ENCODE measurements at places on chromosomes 11 and 22.

GRCh38 chr11:66419825-66420224 is 1.0 kb upstream of the NPAS4 start:
- no peak for DNase-seq

GRCh38 chr11:117314840-117315239 is 1.2 kb downstream of the BACE1 start:
- DNase-seq = no peak

- DNase-seq = no peak
Measured at GRCh38 chr11:115333949-115334348, 170.3 kb downstream of the CADM1 start.

- no peak for DNase-seq
Measured at GRCh38 chr11:119078675-119079420, 5.8 kb upstream of the HMBS start.

DNA sequence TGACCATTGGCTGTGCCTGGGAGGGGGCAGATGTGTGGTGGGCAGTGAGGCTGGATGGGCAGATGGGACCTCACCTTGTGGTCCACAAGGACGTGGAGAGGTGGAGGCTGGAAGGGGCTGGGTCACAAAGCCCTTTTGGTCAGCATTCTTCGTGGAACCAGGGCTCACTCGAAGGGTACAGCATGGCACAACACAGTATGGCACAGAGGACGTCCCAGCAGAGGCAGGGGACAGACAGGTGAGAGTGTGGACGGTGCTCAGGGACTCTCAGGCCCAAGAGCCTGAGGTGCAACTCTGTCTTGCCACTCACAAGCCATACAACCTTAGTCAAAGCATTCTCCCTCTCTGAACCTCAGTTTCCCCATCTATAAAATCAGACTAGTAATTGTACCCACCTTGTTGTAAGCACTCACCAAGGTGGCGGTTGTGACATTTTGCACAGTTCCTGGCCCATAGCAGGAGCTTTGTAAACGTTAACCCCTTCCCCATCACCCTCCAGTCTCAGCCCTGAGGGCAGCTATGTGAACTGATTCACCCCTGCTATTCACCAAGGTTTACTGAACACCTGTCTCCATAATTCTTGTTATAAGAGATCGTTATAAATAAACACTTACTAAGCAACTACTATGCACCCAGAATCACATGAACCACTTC is 11.6 kb upstream of the TSKU start:
- DNase-seq = no peak

GRCh38 chr11:96424693-96425092 is 34.9 kb downstream of the JRKL start:
- DNase-seq = peak; percentile 66

GRCh38 chr11:94834911-94835593 is 66.9 kb downstream of the AMOTL1 start:
- DNase-seq = peak; percentile 39

- DNase-seq = peak; percentile 66
Measured at GRCh38 chr11:67464411-67465188, 4.5 kb downstream of the TMEM134 start.

DNA sequence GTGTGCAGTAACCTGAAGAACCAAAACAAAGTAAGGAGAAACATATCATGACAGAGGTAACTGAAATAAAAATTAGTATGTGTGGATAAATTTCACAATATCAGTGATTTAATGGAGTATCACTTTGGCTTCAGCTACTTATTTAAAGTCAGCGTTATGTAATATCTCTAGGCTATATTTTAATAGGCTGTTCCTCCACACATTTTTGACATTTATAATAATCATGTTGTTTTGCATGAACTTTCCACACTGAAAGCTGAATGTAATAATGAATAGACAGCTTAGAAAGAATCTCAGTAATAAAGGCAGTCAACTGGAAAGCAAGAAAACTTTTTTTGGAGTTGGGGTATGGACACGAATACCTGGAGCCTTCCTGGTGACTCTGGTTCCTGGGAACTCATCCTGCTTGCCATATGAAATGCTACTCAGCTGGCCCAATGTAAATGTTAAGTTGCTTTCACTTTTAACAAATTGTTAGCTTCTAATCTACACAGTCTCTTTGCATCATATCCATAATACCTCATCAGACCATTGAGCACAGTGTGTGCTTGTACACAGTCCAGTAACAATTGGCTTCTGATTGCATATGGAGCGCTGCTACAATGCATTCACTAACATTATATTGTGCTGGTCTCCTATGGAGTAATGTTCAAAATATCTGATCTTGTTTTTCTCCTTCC is 257.7 kb downstream of the SOX6 start:
- no peak for DNase-seq

- DNase-seq = no peak
Measured at GRCh38 chr11:47586098-47586855, at the start of gene FAM180B. FAM180B (plus strand) TSS chr11:47586678; CDS start chr11:47586769, 91 bp downstream.

DNA sequence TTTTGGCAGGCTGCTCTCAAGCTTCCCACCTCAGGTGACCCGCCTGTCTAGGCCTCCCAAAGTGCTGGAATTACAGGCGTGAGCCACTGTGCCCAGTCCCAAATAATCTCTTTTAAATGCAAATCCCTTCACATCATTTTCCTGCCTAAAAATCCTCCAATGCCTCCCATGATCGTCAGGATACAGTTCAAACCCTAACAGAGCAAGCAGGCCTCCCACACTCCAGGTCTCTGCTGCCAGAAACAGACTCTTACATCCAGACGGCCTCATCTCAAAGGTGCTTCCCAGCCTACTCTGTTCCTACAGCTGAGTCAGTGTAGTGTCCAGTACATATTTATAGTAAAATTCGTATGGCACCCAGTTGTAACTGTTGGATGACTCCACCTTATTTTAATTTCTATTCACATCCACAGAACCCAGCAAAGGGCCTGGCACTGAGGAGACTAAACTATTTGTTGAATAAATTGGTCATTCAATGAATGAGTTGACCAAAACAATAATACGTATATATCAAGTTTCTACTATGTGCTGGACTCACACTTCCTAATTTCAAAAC is 8.2 kb downstream of the SIRT3 start:
- no peak for DNase-seq

DNA sequence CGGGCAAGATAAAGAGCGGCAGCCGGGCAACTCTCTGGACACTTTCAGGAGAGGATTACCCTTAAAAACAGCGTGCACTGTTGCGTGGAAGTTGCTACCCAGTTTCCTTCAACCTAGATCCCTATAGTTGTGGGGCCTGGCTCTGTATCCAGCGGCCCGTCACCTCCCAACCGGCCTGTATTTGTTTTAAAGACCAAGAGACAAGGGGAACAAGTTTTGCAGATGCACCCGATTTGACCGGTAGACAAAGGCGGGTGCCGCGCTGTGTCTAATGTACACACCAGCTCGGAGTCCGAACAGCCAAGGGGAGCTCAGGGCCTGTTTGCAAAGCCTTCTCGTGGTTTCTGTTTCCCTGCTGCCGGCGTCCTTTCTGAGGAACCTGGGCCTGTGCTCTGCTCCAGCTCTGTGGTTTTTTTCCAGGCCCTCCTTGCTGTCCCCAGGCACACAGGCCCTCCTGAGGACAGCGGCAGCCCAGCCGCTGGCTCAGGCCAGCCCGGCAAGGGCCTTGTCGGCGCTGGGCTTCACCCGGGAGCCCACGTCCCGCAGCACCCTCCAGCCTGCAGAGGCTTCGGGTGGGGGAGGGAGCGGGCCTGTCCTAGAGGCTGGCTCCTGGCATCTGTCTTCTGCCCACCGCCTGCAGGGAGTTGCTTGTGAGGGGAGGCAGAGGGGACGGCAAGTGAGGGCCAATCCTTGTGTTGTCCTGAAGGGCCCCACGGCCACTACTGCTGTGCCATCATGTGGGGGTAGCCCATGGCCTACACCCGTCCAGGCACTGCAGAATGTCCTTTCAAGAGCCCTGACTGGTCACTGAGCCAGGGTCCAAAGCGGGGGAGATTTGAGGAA is 1.4 kb downstream of the TBX1 start:
- DNase-seq = no peak

- DNase-seq = no peak
Measured at GRCh38 chr11:94117871-94118270, 10.8 kb upstream of the PANX1 start.

DNA sequence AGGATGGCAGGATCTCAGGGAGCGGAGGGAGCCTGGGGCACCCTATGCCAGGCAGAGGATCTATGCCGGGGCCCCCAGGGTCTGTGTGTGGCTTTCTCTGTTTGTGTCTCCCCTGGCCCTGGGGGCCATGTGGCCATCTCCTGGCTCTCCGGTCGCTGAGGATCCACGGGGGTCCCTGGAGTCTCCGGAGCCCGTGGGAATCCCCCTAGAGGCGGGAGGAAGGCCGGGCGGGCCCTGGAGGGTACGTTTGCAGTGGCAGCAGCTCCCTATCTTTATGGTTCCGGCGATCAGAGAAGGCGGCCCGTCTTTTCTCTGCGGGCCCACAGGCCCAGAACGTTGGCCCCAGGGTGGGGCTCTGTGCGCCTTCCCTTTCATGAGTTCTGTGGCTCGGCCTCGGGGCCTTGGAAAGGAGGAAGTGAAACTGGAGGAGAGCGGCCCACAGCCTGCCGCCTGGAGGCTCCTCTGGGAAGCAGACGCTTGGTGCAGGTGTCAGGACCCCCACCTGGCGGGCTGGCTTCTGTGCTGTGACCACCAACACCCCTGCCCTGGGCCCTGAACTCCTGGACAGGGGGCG is 82.1 kb downstream of the KCNQ1 start:
- no peak for DNase-seq

DNA sequence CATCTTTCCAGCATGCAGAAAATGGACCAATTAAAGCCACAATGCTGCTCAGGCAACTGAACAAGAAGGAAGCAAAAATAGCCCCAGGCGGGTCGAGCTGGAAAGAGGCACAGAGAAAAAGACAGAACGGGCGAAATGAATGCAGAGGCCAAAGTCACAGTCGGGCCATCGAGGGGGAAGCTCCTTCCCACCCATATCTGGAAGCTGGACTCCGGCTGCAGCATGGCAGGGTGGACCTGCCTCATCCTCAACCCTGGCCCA is 58.6 kb upstream of the PRDM11 start:
- no peak for DNase-seq

GRCh38 chr11:27294654-27295053 is 68.4 kb downstream of the CCDC34 start:
- DNase-seq = no peak

DNA sequence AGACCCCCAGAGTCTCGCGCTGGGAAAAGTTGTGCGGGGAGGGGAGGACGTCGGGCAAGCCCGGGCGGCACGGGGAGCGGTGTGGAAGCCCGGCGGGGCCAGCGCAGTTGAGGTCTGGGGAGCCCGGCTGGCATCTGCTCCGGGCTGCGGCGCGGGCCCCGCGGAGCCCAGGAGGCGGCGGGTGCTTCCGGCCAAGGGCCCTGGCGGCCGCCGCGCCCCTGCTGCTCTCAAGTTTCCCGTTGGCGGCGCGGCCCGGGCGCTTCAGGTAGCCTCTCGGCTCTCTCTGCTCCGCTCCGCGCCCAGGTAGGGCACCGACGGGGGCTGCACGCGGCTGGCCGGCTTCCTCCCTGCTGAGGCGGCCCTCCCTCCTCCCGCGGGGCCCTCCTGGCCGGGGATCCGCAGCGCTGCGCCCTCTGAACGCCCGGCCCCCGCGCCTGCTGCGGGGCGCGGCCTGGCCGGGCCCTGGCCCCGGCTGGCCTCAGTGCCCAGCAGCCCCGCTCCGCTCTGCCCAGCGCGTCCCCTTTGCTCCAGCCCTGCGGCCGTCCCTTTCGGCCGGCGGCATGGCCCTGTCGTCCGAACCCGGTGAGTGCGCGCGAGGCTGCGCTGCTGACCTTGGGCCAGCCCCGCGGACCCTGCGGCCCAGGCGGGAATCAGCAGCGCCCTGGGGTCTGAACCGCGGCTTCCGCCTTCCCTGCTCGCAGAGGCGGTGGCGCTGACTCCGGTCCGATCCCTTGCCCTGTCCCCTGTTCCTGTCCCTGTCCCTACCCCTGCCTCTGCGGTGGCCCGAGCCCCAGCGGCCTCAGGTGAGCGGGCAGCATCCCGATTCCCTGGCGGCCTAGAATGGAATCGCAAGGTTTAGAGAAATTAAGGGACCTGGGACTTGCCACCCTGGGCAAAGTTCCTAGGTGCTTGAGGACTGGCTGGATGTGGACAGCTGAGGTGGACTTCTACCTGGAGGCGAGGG is 4.3 kb upstream of the AMPD3 start:
- peak; percentile 15 for DNase-seq

DNA sequence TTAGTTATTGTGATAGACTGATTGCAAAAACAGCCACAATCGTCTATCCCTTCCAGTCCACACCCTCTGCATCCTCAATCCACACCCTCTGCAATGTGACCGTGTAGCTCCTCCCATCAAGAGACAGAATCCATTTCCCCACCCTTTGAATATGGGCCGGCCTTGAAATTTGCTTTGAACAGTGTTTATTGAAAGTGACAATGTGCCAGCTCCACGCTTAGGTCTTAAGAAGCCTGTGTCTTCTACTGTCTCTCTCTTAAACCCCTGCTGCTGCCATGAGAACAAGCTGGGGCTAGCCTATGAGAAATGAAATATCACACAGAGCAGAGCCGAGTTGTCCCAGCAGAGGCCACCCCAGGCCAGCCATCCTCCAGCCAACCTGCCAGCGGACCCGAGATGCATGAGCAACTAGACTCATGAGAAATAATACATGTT is 22.3 kb upstream of the MICAL2 start:
- peak; percentile 80 for DNase-seq

- peak; percentile 85 for DNase-seq
Measured at GRCh38 chr11:73429121-73429750, 53.0 kb downstream of the RELT start.

DNA sequence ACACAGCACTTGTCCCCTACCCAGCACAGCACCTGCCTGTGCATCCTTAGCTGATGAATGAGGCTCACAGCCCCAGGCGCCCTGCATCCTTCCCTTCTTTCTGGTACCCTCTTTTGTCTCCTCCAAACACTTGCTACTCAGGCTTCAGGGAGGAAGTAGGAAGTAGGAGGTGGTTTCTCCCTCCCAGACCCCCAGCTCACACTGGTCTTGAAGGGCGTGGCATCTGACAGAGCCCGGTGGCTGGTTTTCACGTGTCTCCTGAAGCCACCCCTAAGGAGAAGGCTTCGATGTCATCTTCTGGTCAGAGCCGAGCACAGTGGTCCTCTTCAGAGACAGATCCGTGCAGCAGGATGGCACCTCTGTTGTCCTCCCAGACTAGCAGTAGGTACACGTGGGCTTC is 109.8 kb downstream of the PTPRJ start:
- no peak for DNase-seq

- no peak for DNase-seq
Measured at GRCh38 chr11:19181531-19182261, 20.1 kb downstream of the CSRP3 start.

DNA sequence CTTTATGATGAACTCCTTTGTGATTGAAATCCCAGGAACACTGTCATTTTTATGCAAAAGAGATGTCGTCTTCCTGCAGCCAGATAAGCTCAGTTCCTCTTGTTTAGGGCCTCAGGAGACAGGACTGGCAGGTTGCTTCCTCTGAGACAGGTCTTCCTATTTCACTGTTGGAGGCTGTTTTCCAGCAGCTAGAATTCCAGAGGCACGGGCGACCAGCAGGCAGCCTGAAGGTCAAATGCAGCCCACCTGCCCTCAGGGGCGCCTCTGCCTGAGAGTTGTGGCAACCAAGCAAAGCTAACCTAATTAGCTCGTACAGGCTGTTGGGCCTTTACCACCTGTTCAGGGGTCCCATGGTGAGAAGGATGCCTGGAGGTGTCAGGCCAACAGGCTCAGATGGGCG is 22.3 kb downstream of the SLC6A5 start:
- DNase-seq = no peak

Data from iris pigment epithelial cell (primary cell).